ENCODE measurements at places on chromosomes 11 and 22. TPM values are rescaled to one million over a fixed set of nuclear protein-coding genes. Genes with fewer than 3 reads are reported as not detected.

GRCh38 chr11:47499161-47499560 lies 50.2 kb upstream of the RAPSN start:
- DNase-seq, result no peak

DNA sequence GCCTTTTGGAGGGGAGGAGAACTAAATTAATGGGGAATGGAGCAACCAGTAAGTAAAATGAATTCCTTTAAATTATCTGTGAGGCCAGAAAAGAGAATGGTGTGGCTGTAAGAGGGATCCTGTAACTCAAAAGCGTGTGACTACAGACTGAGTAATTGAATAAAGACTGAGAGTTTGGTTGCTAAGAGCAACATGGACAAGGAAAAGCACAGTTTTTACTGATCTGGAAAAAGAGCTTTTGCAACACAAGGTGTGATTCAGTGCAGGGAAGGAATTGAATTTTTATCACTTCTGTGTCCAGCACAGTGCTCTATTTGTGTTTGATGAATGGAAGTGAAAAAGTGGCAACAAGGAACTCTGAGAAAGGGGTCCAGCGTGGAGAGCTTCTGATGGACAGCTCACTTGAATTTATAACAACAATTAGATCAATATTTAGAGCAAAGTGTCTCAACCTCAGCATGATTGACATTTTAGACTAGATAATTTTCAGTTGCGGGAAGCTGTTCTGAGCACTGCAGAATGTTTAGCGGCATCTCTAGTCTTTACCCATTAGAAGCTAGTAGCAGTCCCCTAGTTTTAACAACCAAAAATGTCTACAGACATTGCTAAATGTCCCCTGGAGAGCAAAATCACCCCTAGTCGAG lies 202.8 kb upstream of the BDNF start:
- DNase-seq, result no peak

GRCh38 chr11:118353084-118353710 lies 6.2 kb upstream of the UBE4A start:
- DNase-seq, result peak; percentile 11

DNA sequence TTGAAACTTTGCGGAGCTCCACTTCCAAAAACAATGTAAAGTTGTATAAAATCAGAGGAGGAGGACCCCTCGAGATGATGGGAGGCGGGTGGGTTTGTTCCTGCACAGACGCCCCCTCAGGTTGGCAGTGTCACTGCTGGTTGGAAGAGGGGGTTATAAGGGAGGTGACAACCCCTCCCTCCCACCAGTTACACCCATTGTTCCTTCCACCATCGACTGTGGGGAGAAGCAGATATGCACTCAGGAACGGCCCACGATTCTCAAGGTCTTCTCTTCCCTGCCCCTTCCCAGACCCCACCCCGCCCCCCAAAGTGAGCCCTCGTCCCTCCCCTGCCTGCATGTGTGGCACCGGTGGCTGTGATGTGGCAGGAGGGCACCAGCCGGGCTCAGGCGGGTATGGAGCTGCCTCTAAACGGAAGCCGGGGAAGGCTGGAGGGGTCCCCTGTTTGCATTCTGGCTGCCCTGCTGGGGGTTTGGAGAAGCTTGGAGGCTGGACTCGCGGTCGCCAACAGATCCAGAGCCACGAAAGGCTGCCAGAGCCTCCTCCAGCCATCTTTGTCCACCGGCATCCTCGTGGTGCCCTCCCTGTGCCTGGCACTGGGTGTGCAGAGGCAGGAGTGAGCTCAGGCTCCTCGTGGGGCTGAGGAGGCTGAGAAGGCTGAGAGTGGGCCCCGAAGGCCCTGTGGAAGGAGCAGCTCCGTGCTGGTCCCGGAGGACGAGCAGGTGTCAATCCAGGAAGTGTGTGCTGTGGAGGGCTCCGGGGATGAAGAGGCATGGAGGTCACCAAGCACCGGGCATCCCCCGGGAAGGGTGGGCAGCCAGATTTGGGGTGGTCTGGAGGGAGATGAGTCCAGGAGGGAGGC lies 778 bp downstream of the KDELR3 start:
- no peak for DNase-seq

DNA sequence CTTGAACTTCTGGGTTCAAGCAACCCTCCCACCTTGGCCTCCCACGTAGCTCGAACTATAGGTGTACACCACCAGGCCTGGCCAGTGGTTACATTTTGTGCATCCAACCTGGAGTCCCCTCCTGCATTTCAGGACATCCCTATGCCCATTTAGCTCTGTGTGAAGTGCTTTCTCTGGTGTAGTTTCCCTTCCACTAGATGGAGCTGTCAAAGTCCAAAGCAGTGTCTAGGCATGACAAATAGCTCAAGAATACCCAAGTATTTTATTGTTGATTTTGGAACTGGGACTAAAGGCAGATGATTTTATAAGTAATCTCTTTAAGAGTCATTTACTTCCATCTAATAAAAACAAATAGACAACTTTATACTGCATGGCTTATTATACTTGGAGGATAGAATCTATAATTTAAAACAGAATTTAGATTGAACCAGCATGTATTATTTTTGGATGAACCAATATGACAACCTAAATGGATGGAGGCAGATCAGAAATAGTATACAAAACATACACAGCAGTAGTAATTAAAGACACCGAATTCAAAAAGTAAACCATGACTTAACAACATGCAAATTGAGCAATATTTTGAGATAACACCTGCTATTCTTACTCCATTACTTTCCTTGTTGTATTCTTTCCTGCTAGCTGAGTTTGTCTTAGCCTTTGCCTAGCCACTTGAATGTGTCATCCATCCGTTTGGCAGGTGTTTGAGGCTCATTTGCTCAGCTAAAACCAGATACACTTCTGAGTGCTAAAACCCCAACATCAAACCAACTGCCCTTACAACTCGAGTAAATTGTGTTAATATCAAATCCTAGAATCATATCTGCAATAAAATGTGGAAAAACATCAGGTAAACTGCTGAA lies 37.7 kb downstream of the EIF4ENIF1 start:
- DNase-seq, result peak; percentile 31

DNA sequence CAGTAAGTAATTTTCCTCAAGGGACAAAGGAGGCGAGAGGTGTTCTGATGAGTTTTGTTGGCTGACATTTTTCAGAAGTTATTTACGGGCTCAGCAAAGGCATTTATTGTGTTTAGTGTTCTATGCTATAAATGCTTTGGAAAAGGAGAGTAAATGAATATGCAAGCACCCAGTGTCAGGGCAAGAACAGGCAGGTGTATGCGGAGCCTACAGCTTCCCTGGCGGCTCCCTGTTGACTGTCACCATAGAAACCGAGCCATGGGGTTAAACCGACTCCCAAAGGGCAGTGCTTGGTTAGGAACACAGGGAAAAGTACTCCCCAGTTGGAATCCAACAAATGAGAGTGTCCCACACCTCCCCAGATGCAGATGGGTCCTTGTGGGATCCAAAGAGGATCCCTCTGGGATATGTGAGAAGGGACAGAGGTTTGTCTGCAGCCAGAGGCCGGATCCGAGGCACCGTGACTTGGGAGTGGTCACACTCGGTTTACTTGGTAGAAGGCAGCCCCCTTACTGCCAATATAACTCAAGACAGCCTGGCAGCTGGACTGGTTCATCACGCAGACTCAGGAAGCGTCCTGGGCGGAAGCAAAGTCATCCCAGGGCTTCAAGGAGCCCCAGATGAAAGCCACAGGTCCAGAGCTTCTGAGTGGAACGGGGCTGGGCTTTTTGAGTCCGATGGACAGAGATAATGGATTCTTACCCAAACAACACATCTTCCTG lies 329.7 kb downstream of the CTTN start:
- DNase-seq, result no peak

- DNase-seq, result no peak
These were observed 75.0 kb upstream of the OR4B1 start for GRCh38 chr11:48141475-48142122.

Gene OR52I1
- not detected for total RNA-seq

DNA sequence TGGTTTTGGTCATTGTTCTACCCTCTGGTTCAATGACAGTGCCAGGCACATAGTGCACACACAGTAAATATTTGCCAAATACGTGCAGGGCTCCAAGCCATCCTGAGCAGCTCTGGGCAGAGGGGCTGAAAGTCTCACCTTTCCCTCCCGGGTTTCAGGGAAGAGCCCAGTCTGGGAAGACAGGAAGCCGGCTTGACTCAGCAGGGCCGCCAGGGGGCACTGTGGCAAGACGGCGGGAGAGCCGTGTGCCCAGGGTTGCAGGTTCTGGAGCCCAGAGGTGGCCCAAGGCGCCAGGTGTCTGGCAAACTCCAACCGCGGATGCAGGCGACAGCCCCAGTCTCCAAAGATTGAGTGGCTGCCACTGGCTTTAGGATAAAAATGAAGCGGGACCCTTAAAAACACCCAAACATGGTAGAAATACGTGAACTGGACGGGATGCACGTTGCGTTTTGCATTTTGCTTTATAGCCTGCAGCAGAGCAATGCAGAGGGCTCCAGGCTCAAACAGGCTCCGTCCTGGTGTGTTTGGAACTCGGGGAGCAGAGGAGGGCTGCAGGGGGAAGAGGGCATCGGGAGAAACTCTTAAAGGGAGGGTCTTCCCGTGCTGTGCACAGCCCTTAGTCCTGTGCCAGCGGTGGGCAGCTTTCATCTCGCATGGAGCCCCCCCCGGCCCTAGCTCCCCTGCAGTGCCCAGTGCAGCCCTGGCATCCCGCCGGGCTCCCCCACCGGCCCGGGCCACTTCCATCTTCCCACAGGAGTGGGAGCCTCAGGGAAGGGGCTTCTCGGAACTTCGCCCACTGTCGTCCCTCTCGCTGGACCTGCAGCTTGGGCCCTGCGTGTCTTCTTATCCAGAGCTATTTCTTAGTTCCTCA lies 10.7 kb downstream of the KRTAP5-5 start:
- peak; percentile 18 for DNase-seq

DNA sequence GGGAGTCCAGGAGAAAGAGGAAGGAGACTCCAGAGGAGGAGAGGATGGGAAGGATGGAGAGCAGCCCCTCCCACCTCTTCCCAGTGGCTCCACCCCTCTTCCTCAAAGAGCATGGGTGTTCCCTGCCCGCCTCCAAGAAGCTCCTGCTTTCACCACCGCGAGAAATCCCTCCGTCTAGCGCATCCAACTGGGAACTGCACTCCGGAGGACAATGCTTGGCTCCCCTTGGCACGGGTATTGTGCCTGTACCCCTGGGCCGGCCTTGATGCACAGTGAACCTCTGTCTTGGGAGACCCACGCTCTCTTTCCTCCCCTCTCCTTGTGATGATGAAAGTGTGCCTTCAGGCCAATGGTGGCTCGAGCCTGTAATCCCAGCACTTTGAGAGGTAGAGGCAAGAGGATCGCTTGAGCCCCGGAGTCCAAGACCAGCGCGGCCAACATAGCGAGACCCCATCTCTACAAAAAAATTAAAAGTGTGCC lies 14.9 kb upstream of the ADA2 start:
- no peak for DNase-seq

Gene OR4A47
- total RNA-seq, result not detected

- peak; percentile 13 for DNase-seq
These were observed 2.1 kb downstream of the LGALS12 start for GRCh38 chr11:63508009-63508408.

GRCh38 chr11:111450480-111451320 lies 61.5 kb downstream of the BTG4 start:
- no peak for DNase-seq

GRCh38 chr22:24893341-24894070 lies 53.0 kb downstream of the LHFPL7 start:
- no peak for DNase-seq

- DNase-seq, result peak; percentile 38
These were observed 8.5 kb downstream of the DCHS1 start for GRCh38 chr11:6646918-6647679.

GRCh38 chr11:10891151-10891720 lies 33.4 kb upstream of the ZBED5 start:
- DNase-seq, result no peak

- no peak for DNase-seq
These were observed 11.8 kb upstream of the KCNJ11 start for GRCh38 chr11:17400048-17400775.

Gene BDNF
- total RNA-seq, result not detected

GRCh38 chr11:83819931-83820549 lies 533.9 kb upstream of the CCDC90B start:
- DNase-seq, result no peak

GRCh38 chr11:114308689-114309089 lies 12.5 kb downstream of the NNMT start:
- no peak for DNase-seq

Gene TMA7B
- 4.7 TPM for total RNA-seq

DNA sequence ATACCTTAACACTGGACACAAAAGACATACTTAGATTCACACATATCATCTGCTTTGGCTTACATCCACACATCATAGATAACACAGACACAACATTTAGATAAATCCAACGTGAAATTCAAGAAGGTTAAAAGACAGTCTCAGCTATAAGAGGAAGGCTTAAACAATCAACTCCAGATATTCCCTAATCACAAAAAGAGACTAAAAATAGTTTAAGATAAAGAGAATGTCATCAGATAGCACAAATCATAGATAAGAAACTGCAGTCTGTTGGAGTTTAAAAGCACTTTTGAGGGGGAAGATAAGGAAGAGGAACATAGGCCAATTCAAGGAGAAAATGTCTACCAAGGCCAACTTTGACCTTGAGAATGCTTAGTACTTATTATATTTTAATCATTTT lies 504.8 kb downstream of the JRKL start:
- no peak for DNase-seq

Gene OR6A2
- not detected for total RNA-seq

Gene CPT1B
- total RNA-seq, result 113 TPM

Gene C11orf87
- total RNA-seq, result not detected

DNA sequence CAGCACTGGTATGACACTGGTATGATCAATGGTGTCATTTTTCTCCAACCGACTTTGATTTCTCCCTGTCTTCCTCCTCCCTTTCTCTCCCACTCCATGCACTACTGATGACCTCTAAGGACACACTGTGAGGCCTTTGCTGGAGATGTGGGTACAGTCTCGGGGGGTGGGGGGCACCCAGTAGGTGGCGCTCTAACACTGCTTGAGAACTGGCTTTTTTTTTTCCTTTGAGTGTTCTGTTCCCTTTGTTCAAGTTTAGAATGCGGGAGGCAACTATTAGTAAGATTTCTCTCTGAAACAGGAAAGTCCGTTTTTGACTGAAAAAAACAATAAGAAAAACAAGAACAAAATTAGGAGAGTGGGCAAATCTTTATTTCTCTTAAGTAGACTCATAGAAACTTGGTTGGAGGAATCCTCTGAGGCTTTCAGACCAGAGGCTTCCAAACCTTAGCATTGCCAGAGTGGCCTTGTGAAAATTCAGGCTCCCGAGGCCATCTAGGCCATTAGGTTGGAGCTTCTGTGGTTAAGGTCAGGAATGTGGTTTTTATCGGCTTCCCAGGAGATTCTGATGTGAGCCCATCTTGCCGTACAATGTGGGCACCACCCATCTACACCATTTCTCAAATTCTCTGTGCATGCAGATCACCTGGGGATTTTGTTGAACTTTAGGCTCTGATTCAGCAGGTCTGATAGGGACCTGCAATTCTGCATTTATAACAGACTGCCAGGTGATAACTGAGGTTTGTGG lies 43.2 kb downstream of the PANX1 start:
- peak; percentile 44 for DNase-seq

- DNase-seq, result no peak
These were observed 2.9 kb downstream of the NAGA start for GRCh38 chr22:42067671-42068251.

Gene AP5B1
- 20.2 TPM for total RNA-seq

DNA sequence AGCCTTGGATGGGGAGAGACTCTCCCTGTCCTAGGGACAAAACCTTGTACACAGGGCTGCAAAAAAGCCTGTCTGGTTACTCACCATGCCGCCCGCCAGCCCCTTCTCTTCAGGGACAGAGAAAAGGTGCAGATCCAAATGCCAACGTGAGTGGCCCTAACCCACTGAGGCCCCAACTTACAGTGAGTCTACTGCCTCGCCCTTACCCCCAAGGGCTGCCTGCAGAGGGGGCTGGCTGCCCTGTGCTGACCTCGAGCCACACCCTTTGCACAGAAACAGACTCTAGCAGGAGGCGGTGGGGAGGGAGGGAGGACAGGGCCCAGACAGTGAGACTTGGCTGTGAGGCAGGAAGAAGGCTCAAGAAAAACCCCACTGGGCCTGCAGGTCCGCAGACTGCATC lies 13.6 kb upstream of the CHST1 start:
- no peak for DNase-seq

Data from activated CD4-positive, alpha-beta T cell treated with anti-CD3 and anti-CD28 coated beads, Interleukin-2, amount 10 ng/mL, durations not matched to agents 7 days and 5 days (primary cell).